ENCODE measurements at places on chromosomes 5 and 9.

DNA sequence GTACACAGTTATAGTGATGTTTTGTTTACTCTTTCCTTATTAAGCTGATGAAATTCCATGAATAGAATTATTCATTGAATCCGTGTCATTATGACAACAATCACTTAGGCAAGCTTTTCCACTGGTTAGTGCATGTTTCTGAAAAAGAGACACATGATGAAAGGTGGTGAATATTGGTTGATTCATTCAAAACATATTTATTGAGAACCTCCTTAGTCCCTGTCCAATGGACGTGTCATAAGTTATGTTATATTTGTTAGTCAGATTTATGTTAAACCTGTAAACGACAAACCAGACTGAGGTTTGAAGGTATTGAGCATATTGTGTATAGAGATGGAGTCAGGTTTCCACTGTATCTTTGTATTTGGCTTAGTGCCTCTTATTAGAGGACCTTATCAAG, 1888.9 kb upstream of the CDH6 start:
- no peak for DNase-seq

DNA sequence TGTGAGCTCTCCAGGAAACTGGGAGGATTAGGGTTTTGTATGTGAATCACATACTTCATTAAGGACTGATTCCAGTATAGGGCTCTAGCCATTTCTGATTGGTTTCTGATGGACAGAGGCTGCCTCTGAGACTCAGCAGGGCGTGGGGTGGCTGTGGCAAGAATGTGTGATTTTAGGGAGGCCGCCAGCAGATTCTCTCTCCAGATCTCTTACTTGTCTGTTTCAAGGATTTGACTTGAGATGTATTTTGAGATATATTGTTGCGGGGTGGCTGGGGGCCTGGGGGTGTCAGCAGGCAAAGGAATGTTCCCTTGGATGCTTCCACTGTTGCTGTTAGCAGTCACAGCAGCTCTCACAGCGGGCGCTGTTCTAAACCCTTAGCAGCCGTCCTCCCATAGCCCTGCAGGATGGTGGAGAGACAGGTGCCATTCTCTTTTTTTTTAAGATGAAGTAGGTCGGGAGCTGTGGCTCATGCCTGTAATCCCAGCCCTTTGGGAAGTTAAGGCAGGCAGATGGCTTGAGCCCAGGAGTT, 8.0 kb upstream of the HNRNPAB start:
- DNase-seq, result no peak

- no peak for DNase-seq
Measured at GRCh38 chr9:17398350-17398749, 180.5 kb upstream of the SH3GL2 start.

GRCh38 chr5:150300496-150301169, 2.1 kb downstream of the ARSI start:
- no peak for DNase-seq

GRCh38 chr5:109612278-109612905, 77.3 kb upstream of the MAN2A1 start:
- DNase-seq, result no peak

DNA sequence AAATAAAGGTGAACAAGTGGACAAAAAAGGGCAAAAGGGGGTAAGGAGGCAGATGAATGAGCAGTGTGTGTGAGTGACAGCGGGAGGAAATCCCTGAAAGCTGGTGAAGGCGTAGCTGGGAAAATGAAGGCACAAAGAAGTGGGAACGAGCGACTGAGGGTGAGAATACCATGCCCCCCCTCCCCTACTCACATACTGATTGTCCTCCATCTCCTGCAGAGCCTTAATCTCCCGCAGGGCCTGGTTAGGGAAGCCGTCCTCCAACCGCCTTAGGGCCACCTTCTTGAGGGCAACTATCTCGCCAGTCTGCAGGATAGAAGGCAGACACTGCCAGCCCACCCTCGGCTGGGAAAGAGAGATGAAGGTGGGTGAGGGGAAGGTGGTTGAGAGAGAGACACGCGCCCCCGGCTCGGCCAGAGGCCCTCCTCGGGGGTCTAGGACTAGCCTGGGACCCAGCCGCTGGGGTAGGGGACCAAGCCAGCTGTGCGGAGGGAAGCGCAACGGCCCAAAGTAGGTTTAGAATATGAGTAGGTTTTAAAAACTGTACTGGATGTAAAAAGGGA, 522 bp downstream of the CDK20 start:
- no peak for DNase-seq

GRCh38 chr5:108367679-108368334, 14.1 kb downstream of the FBXL17 start:
- DNase-seq, result peak; percentile 2

- DNase-seq, result peak; percentile 90
Measured at GRCh38 chr5:52269401-52269800, 518.3 kb upstream of the ITGA1 start.

GRCh38 chr5:9833871-9834270, 203.7 kb upstream of the TAS2R1 start:
- no peak for DNase-seq

- DNase-seq, result no peak
Measured at GRCh38 chr5:16992006-16992405, 55.9 kb upstream of the MYO10 start.

- no peak for DNase-seq
Measured at GRCh38 chr5:17374973-17375742, 122.9 kb upstream of the TAF11L2 start.

DNA sequence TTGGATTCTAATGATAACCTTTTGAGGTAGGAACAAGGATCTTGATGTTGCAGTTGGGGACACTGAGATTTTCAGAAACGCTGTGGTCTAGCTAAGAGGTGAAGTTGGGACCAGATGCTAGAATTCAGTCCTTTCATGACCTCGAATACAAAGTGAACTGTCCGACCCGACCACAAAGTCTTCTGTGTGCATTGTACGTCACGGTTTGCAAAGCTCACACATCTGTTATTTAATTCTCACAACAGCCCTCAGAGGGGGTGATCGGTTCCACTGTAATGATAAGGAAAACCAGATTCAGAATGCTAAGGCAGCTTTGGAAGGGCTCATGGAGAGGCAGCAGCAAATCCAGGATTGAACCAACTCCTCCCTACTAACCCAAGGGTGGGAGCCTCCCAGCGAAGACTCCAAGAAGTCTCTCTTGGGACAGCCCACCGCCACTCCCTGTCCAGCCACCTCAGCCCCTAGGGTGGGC, 16.6 kb upstream of the KIF12 start:
- DNase-seq, result no peak

All from NCI-H1105 (cell line).